SJSA1 (cell line): ENCODE measurements at places on chromosomes 4 and X.
A peak's percentile ranks its signal among the peaks of the same experiment; 100 is the strongest.

DNA sequence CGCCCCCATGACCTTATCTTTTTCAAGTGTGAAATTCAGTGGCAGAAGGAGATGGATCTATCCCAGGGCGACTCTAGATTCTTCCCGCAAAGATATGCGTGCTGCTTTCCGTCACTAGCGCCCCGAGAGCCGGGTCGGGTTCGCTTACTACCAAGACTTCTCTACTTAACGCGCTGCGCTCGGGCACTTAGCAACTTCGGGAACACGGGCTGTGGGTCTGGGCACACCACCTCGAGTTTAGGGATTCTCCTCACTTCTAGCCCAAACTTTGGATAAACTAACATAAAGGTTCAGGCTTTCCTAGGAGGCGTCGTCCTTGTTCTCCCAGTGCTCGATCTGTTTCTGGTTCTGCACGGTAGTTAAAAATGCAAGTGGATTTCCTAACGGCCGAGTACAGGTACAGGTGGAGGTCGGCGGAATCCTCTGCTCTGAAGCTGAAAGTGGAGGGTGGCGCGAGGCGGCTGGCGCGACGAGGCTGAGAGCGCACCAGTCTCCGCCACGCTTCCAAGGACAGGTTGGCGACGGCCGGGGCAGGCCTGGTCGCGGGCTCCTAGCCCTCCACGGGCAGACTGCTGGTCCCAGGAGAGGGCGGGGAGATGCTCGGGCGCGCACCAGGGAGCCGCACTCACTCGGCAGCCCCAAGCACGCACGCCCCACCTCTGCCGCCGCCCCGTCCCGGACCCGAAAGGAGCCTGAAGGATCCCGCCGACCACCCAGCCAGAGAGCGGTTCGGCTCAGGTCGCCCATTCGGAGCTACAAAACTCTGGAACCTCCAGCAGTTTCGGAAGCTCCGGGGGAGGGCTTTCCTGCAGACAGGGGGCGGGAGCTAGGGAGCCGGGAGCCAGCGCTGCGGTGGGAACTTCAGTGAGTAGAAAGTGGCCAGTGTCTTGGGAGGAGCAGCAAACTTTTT, 100.8 kb upstream of the TENM3 start:
- peak; percentile 65 for DNase-seq

DNA sequence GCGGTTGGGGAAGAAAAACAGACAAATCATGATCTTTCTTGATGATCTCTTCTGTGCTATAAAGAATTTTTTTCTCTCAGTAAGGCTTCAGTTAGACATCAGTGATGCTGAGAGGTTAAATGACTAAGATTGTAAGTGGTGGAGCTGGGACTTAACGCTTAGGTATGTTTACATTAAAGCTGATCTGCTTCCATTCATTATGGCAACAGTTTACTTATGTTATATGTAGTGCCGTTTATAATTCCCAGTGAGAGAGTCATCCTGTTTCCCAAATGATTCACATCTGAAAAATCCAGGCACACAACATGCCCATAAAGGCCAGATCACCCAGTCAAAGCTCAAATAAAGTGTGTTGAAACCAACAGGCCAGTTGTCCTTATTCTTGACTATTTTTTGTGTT, 50.1 kb downstream of the CENPVL3 start:
- peak; percentile 38 for DNase-seq

DNA sequence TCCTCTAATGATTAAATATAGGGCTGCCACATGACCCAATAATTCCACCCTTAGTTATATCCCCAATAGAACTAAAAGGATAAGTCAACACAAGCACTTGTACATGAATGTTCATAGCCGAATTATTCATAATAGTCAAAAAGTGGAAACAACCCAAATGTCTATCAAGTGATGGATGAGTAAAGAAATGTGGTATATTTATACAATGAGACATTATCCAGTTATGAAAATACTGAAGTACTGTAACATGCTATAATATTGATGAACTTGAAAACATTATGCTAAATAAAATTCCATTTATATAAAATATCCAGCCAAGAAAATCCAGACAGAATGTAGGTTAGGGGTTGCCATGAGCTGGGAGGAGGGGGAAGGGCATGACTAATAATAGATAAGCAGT, 436.7 kb upstream of the AADAT start:
- DNase-seq = no peak

GRCh38 chr4:89064848-89065247, 7.9 kb upstream of the FAM13A start:
- DNase-seq = no peak

GRCh38 chr4:52014903-52015302, 5.3 kb downstream of the LRRC66 start:
- DNase-seq = no peak

DNA sequence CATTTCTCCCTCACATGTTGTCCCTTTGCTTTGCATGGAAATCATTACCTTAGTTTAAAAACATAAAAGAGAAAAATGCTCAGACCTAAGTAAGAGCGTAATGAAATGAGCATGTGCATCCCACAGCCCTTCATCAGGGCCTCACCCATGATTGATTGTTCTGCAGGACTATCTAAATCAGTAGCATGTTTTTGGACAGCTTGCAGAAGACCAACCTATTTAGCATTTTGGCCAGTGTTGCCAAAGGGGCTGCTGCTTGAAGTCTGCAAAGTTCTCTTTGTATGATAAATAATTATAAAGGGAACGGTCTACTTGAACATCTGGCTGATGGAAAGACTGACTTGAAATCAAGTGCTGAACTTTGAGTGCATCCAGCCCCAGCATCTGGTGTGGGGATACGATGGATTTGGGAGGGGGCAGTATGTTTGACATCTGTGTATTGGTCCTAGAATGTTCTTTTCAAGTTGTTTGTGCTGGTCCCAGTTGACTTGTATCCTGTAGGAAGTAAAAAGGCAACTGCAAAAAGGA, 76.1 kb upstream of the LIMCH1 start:
- no peak for DNase-seq

DNA sequence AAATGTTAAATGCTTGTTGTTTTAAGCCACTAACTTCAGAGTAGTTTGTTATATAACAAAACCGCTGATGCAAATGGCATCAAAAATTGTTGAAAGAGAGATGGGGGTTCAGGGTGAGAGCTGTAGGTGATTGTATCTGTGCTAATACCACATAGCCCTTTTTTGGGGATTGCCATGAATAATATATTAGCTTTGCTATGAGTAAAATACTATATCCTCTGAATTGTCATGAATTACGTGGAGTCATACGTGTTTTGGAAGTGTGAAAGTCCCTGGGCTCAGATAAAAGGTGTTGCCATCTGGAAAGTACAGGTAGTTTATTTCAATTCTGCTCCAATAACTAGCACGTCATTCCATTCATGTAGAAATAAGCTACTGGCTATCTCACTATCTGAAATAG, 30.6 kb downstream of the DYNLT3 start:
- DNase-seq = no peak

GRCh38 chr4:123698556-123698955, 302.0 kb downstream of the SPRY1 start:
- no peak for DNase-seq

DNA sequence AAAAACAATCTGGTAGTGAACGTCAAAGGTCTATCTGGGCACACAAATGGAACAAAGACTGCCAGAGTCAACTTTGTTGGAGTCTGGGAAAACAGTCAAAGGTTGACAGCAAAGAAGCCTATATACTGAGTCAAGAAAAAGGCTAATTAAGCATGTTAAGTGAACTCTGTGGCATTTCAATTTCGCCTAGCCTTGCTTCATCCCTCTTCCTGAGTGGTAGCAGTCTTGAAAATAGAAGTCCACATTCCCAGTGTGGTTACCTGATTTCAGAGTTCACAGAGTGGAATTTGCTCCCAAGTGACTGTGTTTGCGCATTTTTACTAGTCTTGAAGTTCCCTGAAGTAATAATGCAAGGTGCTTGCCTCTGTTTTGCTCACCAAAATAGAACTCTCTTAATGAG, 760.0 kb downstream of the FSTL5 start:
- DNase-seq = no peak

- no peak for DNase-seq
These were observed 63.2 kb upstream of the TNIP3 start for GRCh38 chr4:121227341-121227792.

GRCh38 chr4:29805245-29805644, 914.9 kb upstream of the PCDH7 start:
- no peak for DNase-seq

DNA sequence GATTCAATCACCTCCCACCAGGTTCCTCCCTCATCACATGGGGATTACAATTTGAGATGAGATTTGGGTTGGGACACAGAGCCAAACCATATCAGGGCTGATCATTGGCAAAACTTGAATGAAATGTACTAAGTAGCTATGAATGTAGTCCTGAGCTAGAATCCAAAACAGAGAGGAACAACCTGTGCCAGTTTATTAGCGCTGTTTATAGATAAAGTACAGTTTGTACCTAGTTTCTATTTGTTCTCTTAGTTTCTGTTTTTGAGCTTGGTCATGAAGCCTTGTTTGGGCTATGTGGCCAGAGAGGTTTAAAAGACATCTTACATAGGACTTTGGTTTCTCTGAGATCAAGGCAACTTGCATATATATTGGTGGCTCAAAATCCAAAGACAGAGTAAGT, 66.9 kb upstream of the INPP4B start:
- no peak for DNase-seq

DNA sequence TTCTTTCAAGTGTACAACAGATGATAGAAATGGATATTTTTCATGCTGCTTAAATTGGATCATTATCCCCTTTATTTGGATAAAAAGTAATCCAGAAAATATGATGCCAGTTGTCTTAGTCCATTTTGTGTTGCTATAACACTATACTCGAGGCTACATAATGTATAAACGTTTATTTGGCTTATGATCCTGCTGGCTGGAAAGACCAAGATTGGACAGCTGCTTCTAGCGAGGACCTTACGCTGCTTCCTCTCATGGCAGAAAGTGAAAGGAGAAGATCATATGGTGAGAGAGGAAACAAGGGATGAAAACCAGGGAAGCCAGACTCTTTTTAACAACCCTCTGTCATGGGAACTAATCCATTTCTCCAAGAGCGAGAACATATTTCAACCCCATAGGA, 102.7 kb downstream of the TRAM1L1 start:
- DNase-seq = no peak

GRCh38 chr4:7299010-7299907, 106.9 kb downstream of the SORCS2 start:
- no peak for DNase-seq

- DNase-seq = no peak
These were observed 55.4 kb upstream of the TLR3 start for GRCh38 chr4:186013419-186014186.

DNA sequence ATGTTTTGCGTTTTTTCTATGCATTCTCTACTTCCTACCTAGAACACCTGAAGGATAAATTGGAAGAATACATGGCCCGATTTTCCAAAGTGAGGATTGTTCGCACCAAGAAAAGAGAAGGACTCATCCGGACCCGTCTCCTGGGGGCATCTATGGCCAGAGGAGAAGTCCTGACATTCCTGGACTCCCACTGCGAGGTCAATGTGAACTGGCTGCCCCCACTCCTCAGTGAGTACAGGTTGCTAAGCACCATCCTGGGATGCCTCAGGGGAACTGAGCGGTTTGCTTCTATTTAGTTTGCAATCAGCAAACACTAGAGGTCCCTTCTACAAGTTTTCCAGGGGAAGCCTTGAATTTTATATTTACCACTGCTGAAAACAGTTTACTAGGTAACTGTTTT, 359.3 kb upstream of the GALNT7 start:
- no peak for DNase-seq

DNA sequence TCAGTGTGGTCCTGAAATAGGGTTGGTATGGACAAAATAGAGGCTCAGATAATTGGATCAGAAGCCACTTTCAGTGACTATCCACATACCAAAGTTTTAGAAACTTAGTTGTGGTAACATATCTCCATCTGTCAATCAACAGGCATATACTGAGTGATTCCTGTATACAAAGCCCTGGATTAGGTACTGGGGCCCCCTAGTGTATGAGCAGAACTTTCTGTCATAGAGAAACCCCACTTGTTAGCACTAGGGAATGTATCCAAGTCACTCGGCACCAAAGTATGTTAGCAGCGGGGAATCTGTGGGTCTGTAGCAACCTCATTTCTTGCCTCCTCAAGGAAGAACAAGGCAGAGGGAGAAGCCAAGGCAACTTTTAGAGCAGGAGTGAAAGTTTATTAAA, 50.7 kb downstream of the MAP7D3 start:
- DNase-seq = no peak

DNA sequence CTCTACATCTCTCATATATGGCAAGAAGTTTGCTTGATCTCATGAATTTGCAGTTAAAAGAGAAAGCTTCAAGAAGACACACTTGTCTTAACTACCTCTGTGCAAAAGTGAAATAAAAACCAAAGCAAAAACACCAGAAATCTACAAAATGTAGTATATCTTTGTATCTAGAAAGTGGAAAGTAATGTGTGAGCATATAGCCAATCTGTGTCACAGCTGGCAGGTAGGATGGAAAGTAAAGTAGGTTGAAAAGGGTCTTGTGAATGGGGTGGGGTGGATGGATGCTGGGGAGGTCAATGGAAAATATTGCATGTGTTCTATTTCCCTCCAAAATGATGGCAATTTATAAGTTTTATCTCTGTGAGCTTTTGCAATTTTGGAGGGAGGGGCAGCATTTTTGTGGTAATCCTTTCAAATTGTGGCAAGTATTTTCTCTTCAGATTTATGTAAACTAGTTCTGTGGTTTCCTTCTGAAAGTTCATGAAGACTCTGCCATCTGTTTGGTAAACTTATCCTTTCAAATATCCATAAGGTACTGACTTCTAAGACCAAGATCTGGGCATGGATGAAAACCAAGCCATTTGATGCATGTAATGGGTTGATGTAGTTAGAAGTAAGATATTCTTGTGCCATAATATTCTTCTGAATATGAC, 215.9 kb upstream of the GIMD1 start:
- DNase-seq = peak; percentile 59

GRCh38 chrX:10048076-10048475, 80.9 kb downstream of the CLDN34 start:
- DNase-seq = no peak

DNA sequence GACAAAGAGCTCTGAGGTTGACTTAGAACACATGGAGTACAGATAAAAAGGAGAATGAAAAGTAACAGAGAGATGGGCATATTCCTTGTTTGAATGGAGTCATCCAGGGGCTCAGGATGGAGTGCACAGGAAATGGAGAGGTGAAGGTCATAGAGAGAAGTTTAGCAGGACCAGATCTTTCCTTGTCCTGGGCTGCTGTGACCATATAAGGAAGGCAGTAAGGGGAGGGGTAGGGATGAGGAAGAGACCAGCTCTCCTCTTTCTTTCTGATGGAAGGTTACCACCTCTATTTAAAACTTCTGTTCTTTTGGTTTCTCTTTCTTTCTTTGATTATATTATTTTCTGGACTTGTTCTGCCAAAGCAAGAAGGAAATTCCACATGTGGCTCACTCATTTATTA, 27.0 kb downstream of the AR start:
- DNase-seq = no peak

- DNase-seq = no peak
These were observed 80.9 kb downstream of the NKX6-1 start for GRCh38 chr4:84417997-84418709.

GRCh38 chr4:112502871-112503270, 13.1 kb downstream of the NEUROG2 start:
- no peak for DNase-seq

- peak; percentile 2 for DNase-seq
These were observed 739 bp downstream of the GAK start for GRCh38 chr4:931194-931959.
